ENCODE measurements at places on chromosomes 12 and 14. TPM values are rescaled to one million over a fixed set of nuclear protein-coding genes. Genes with fewer than 3 reads are reported as not detected.

The MYF6 gene
- not detected for total RNA-seq

The KRT83 gene
- total RNA-seq = not detected

The PROX2 gene
- not detected for total RNA-seq

The KRT71 gene
- total RNA-seq = not detected

The HSPA2 gene
- total RNA-seq = 33.2 TPM

The RERG gene
- not detected for total RNA-seq

The TAS2R31 gene
- total RNA-seq = 0.61 TPM

The SLC7A8 gene
- 73.2 TPM for total RNA-seq

The VRTN gene
- total RNA-seq = not detected
